ENCODE measurements at places on chromosomes 16 and 17.

GRCh38 chr16:73006026-73006425 is 41.9 kb downstream of the ZFHX3 start:
- DNase-seq: no peak

- no peak for DNase-seq
Observed at GRCh38 chr17:1460233-1460632, 4.2 kb upstream of the CRK start.

GRCh38 chr17:3851461-3852100 is 5.5 kb upstream of the NCBP3 start:
- DNase-seq: no peak

DNA sequence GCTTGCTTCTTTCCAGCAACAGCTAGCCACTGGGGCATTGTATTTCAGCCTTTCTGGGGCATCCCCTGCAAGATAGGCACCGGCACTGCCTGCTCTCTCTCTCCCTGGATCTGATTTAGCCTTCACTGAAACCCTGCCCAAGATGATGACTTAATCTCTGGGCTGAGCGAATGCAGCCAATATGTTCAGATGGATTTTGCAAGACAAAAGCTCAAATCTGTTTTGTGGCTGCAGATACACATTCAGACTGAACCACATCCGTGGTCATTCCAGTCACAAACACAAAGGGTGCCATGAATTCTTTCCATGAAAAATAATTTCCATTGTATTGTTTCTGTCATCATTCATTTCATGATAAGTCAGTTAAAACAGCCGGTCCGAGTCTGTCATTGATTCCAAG is 24.2 kb downstream of the SOST start:
- DNase-seq: no peak

DNA sequence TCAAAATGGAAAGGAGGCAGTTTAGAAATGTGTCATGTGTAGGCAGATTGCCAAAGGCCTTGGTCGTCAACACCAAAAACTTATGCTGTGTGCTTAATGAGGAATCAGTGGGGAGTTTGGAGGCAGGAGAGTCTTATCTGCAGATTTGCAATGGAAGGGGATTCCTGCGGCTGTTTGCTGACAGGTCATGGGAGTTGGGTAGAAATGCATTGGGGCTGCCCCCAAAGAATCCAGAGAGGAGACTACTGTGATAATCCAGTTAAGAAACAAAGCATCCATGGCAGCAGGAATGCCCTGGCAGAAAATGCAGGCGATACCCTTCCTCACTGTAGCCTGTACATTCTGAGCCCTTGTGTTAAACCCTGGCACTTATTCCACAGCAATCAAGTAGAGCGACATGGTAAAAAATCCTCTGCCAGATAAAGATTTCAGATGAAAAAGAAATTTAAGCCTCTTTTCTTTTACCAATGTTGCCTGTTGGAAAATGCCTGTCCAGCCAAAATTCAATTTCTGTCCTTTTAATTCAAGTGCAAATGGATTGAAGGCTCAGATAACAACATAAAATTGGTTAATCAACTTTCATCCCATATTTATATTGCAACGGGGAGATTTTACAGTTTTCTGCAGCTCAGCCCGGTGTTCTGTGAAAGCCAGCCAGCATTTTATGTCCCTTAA is 491.0 kb upstream of the CDH5 start:
- no peak for DNase-seq

DNA sequence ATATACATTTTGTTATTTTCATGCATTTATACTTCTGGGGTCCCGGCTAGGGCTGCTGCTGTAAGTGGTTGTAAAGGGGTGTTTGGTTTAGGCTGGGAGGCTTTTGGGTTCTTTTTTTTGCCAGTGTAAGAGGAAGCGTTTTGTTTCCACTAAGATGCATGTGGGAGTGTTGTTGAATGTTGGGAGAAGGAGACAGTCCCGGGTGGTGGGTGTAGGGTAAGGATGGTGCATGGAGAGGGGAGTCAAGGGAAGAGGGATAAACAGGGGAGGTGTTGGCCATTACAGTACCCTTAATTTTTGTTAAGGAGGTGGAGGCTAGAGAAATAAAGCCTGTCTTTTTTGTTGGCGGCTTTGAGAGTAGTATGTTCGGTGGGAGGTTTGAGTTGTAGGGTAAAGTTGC is 8.4 kb upstream of the ZNF747 start:
- no peak for DNase-seq

DNA sequence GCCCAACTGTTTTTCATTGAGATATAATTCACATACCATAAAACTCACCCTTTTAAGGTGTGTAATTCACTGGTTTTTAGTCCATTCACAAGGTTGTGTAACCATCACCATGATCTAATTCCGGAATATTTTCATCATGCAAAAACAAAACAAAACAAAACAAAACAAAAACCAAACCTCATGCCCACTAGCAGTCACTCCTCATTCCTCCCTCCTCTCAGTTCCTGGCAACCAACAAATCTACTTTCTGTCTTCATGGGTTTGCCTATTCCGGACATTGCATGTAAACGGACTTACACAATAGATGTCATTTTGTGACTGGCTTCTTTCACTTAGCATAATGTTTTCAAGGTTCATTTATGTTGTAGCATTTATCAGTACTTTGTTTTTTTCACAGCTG is 4.5 kb upstream of the NOD2 start:
- no peak for DNase-seq

DNA sequence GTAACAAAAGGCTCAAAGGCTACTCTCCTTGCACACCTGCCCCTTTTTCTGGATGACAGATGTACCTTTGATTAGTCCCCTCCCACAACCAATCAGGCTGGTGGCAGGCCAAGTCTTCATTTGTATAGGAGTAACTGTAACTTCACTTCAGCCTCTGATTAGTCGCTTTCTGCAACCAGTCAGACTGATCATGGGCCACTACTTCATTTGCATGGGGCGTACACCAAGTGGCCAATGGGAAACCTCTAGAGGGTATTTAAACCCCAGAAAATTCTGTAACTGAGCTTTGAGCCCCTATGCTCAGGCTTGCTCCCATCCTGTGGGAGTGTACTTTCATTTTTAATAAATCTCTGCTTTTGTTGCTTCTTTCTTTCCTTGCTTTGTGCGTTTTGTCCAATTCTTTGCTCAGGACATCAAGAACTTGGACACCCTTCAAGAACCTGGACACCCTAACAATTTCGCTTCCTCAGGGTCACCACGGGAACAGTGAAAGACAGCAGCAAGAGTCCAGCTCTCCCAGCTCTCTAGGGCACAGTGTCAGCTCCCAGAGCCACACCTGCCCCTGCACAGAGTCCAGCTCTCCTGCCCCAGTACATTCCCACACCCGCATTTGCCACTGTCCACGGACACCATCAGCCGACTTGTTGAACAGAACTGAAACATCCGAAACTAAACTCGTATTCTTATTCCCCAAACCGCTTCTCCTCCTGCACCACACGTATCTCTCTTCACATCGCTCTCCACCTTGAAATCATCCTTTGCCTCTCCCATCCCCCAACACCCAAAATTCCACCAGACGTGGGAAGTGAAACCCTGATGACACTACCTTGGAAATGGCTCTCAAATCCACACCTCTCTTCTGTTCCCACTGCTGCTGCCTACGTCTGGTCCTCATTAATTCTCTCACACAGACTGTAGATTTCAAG is 53.4 kb downstream of the ABCC12 start:
- DNase-seq: no peak

- no peak for DNase-seq
Observed at GRCh38 chr16:65254144-65254543, 132.3 kb upstream of the CDH11 start.

GRCh38 chr17:33642002-33642401 is 348.9 kb upstream of the ASIC2 start:
- DNase-seq: no peak

- no peak for DNase-seq
Observed at GRCh38 chr17:37683454-37683984, 40.3 kb upstream of the DDX52 start.
